ENCODE measurements at places on chromosomes 1 and 21.

DNA sequence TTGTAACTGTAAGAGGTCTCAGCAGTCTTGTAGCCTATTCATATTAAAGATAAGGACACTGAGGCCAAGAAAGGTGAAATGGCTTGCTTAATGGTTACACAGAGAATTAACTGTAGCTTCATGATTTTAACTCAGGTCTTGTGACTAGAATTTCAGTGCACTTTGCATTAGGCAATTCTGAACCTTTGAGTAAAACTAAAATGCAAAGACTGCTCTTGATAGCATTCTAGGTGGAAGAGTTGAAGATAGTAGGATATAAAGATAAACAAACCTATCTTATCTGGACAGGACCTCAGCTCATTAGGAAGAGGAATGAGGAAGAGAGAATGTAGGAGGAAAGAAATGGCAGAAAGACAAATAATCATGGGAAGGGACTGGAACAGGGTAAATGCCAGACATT is 68.6 kb upstream of the RGL1 start:
- no peak for DNase-seq

- DNase-seq, result no peak
These were observed 72.4 kb upstream of the KCND3 start for GRCh38 chr1:112061901-112062320.

GRCh38 chr1:154813300-154813816 is 56.7 kb downstream of the KCNN3 start:
- DNase-seq, result no peak

DNA sequence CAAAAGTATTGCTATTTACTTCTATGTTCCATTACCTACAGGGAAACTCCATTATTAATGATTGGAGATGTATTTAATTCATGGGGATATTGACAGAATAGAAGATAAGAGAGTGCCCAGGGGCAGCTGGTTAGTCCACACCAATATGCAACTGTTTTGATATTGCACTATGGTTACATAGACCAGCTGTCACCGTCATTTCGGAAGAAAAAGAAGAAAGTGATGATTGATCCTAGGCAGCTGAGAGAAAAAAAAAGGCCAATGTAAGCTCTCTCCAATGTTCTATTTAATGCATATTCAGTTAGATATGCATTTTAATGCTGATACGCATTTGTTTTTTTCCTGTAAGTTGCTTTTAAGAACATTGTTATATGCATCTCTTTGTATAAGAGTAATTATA is 1367.2 kb downstream of the KCNT2 start:
- no peak for DNase-seq

- DNase-seq, result no peak
These were observed 196.4 kb upstream of the GREM2 start for GRCh38 chr1:240808381-240808780.

- DNase-seq, result no peak
These were observed 17.6 kb downstream of the NFASC start for GRCh38 chr1:204888294-204888693.

DNA sequence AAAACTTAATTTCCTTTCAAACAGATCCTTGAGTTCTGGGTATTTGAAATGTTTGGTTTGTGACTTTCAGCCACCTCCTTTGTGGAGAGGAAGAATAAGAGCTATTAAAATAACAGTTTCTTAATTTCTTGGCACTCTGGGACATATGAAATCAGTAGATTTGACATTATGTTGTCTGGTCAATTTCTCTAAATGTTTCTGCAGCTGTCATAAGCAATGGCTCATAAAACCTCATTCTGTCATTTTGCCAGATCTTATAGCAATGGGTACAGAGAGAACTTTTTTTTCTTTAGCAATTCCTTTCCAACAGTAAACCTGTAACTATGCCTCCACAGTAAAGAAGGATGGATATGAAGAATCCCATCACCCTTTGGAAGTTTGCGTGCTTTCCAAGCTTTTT is 52.6 kb downstream of the LAMC1 start:
- no peak for DNase-seq

DNA sequence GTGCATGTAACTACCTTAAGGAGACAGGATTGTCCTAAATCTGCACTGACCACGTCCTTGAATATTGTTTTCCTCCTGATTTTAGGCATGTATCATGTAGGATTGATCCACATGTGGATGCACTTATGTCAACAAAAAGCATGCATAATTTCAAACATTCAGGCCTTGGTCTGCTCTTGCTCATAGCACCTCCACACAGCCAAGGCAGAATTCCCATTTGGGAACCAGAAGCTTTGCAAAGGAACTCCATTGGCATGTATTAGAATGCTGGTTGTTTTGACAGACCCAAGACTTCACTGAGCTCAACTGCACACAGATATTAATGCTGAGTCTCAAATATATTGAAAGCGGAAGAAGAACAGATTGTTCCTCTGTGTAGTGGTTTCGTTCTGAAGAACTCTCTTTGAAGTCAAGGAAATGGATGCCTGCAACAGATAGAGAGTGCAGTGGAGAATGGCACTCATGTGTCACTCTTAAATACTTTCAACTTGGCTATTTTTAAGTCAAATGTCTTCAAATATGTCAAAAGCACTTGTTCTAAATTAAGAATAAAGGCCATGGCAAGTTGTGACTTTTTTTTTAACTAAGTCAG is 387.6 kb downstream of the LTN1 start:
- DNase-seq, result no peak

- no peak for DNase-seq
These were observed 27.5 kb downstream of the LRRC71 start for GRCh38 chr1:156947818-156948525.

DNA sequence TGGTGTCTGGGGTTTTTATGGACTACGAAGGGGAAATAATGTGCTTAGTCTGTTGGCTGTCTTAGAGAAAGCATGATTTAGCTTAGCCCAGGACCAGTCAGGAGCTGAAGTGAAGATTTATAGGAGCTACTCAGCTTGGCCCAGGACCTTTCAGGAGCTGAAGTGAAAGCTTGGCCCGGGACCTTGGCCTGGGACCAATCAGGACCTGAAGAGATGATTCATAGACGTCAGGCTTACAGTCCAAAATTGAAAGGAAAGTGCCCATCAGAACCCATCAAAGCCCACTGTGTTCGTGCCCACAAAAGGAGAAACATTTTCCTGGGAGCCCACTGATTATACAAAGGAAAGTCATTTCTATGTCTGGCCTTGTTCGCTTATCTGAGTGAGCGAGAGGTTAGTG is 35.6 kb downstream of the MSTO1 start:
- no peak for DNase-seq

DNA sequence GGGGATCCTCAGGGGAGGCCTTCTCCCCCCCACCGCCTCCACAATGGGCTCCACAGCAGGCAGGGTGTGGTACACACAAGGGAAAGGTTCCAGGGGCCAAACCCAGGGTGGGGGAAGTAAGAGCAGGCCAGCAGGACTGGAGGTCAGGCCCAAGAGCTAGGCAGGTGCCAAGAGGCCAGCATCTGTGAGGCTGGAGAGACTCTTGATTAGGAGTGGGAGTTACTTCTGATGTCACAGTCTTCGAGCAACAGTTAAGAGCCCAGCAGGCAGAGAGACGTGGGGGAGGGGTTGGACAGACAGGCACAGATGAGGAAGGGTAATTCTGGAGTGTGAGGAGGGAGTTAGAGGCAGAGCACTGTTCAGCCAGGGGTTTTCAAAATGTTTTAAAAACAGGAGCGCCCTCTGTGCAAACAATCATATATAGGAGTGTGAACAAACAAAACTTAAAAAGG is 55.8 kb downstream of the SLC9A1 start:
- DNase-seq, result no peak

- no peak for DNase-seq
These were observed 157.8 kb upstream of the VAMP3 start for GRCh38 chr1:7613106-7613850.

DNA sequence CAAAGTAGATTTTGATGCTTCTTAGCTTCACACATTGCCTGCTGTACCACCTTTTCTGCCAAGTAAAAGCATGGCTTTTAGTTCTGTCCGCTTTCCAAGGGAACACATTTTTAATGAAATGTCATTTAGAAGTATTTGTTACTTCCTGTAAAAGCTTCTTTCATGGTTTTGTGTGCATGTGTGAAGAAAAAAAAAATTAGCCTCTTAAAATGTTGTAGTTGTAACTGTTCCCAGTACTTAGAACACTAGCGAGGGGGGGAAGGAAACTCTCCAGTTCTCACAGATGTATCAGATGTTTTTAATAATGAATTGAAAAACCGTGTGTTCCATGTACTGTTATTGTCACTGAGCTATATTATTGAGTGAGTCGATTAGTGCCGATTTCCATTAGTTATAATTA is 568.3 kb upstream of the ADGRL2 start:
- DNase-seq, result no peak

DNA sequence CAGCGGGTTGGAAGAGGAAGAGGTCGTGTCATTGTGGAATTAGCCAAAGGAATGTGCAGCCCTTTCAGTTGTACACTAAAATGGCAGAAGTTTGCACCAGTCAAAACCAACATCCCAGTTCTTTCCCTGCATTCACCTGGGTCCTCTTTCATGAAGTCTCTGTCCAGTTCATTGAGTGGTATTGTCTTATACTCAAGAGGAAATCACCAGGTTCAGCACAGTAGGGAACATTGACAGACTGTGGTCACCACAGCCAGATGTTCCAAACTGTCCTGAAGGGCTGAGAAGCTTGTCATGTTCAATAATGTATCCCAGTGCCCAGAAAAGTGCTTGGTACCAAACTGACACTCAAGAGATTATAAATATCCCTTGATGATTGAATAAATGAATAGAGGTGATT is 131.6 kb downstream of the GLUL start:
- DNase-seq, result no peak

DNA sequence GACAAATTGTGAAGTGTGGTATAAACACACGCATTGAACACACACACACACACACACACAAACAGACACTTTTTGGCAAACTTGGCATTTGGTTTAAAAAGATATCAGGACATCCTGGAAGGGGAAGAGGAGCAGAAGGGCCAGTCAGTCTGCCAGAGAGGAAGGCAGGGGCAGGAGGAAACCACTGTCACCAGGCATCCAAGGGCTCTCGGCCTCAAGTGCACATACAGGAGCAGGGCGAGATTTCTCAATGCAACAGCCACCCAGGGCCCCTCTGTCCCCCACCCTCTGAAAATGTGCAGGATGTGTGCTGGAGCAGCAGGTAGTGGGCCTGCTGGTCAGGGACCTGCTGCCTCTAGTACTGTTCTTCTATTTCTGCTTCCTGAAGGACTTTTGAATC is 71.2 kb downstream of the ABCA4 start:
- DNase-seq, result no peak

DNA sequence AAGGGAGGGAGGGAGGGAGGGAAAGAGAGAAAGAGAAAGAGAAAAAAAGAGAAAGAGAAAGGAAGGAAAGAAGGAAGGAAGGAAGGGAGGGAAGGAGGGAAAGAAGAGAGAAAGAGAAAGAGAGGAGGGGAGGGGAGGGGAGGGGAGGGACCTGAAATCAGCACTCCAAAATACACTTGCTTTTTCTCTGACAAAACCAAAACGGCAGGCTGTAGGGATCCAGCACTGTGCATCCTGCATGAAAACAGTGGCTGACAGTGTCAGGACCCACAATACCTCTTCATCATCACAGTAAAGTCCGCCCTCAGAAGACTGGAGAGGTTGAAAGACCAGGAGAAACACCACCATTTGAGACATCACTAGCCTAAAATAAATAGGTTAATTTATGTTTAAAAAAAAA is 156.0 kb upstream of the SOD1 start:
- no peak for DNase-seq

DNA sequence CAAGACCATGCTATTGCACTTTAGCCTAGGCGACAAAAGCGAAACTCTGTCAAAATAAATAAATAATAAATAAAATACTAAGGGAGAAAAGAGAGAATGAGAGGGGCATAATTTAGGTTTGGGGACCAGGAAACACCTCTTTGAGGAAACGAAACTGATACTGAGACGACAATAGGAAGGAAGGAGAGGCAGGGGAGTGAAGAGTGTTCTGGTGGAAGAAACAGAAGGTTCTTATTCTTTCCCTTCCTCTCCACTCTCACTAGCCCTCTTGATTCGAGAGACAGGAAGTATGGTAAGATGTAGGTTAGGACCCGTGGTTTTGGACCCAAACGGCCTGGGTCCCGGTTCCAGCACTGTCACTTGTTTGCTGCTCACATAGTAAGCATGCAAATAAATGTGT is 1.6 kb upstream of the NKAIN1 start:
- DNase-seq, result no peak

DNA sequence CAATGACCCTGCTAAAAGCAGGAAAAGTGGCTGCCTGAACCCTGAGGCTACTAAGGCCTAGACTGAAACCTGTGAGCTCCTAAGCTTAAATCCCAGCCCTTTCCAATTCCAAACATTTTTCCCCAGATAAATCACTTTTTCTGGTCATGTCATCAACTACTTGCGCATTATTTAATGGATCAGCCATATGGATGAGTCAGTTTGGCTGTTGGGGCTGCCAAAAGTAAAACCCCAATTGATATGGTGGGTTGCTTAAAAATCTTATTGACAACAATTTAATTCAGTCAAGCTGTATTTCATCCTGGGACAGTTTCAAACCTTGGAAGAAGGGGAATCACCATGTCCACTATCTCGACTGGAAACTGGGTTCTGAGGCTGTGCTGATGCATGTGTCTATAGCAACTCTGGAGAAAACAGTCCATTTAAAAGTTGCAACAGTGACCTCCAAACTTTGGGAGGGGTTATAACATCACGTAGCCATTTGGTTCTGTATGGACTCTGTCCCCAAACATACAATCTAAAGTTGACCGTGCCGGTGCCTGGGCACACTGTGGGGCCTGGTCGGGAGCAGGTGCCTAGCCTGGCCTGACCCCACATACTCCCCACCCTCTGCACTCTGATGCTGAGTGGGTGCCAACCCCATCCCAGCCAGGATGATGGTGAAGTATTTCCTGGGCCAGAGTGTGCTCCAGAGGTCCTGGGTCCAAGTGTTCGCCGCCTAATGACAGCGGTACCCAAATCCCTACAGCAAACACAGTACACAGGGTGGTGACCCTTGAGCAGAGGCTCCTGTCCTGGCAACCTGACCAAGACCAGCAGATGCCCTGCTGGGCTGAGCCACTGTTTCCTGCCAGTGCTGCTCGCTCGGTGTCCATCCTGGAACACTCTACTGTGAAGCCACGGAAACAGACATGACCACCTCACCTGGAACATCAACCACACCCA is 46.5 kb upstream of the LRRC52 start:
- no peak for DNase-seq

- no peak for DNase-seq
These were observed 68.4 kb downstream of the ARHGEF10L start for GRCh38 chr1:17607644-17608581.
